Effector CD4-positive, alpha-beta T cell (primary cell): ENCODE measurements at places on chromosomes 13 and 19.

GRCh38 chr13:111312944-111313590 is 7.4 kb upstream of the TEX29 start:
- DNase-seq: no peak

DNA sequence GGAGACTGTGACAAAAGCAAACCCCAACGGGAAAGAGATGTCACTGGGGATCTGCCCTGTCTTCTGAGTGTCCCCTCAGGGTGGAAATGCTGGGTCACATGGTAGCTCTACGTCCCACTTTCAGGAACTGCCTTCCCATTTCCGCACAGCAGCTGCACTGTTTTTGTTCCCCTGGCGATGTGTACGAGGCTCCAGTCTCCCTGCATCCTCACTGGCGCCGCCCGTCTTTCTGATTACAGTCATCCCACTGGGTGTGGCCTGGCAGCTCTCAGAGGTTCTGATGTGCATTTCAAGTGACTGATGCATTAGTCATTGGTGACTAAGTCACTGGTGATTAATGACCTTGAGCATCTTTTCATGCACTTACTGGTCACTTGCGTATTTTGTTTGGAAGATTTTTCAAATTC is 21.2 kb downstream of the PCID2 start:
- DNase-seq: peak; percentile 26

DNA sequence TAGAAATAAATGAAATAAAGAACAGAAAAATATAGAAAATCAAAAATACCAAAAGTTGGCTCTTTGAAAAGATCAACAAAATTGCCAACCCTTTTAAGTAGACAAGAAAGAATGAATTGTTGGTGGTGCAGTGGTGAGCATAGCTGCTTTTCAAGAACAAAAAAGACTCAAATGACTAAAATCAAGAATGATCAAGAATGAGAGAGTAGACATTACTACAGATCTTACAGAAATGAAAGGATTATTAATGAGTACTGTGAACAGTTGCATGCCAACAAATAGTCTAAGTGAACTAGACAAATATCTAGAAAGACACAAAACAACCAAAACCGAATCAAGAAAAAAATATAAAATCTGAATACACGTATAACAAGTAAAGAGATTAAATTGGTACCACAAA is 53.9 kb downstream of the FNDC3A start:
- DNase-seq: no peak

DNA sequence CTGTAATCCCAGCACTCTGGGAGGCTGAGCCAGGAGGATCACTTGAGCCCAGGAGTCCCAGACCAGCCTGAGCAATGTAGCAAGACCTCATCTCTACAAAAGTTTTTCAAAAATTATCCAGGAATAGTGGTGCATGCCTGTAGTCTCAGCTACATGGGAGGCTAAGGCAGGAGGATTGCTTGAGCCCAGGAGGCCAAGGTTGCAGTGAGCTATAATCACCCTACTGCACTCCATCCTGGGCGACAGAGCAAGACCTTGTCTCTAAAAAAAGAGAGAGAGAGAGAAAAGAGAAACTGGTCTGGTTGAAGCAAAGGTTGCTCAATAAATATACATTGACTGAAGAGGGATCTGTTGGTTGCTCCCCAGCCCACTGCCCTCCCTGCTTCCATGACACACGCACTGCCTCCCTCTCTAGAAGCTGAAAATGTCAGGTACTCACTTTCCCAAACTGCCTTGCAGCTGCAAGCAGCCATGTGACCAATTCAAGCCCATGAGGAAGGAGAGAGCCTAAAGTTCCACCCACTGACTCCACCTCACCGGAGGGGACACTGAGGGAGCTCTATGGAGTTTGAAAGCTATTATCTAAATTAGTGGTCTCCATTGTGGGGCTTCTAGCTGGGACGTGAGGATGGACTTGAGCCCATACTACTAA is 14.0 kb downstream of the CEACAM16 start:
- no peak for DNase-seq

DNA sequence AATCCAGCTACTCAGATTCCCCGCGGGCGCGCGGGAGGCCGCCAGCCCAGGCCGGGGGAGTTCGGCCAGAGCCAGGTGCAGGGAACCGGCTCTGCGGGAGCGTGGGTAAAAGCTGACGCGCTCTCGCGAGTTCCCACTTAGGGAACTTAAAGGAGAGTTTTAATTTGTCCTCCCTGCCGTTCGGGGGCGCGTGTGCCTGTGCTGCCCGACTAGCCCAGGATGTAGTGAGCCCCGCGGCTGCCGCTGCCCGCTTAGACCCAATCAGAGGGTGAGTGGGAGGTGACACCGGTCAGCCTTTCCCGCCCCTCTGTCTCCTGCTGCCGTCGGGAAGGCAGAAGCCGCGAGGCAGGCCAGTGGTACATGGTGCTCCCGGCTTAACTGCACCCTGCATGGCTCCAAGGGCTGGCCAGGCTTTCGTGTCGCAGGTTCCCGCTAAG is 36.0 kb upstream of the NEK3 start:
- DNase-seq: peak; percentile 19

- peak; percentile 68 for DNase-seq
Observed at GRCh38 chr13:29508130-29508875, 87.2 kb downstream of the SLC7A1 start.

GRCh38 chr13:96020155-96020575 is 33.0 kb downstream of the UGGT2 start:
- no peak for DNase-seq

- no peak for DNase-seq
Observed at GRCh38 chr19:38183251-38183897, 40.6 kb downstream of the DPF1 start.

DNA sequence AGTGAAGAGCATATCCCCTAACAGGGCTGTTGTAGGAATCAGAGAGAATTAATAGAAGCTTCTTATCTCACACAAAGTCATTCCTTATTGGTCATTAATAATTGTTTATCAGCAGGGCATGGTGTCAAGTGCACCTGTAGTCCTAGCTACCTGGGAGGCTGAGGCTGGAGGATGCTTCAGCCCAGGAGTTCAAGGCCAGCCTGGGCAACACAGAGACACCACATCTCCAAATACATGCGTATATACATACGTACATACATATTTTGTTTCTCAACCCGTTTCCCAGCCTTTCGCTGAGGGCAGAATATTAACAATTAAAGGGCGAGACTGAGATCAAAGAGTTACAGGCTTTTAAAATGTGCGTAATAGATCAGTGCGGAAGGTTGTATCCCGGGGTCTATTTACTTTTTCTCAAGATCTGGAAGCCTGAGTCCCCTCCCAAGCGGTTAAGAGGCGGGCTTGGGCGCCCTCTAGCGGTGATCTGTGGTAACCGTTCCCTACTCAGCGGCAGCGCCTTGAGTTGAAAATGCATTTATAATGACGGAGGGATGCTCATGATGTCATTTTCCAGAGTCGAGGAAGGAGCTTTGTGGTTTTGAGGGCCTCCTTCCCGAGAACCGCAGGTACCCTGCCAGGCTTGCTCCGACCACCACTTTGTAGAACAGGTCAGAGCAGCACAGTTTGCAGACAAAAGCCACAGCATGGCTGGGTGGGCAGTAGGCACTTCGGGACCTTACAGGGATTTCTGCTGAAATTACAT is 169.6 kb upstream of the GPR12 start:
- peak; percentile 60 for DNase-seq

- no peak for DNase-seq
Observed at GRCh38 chr19:46100344-46100743, 24.1 kb downstream of the IGFL3 start.

- DNase-seq: no peak
Observed at GRCh38 chr13:110542169-110542796, 19.2 kb downstream of the RAB20 start.
